Mesenteric fat pad (tissue), 1 donor: ENCODE measurements at places on chromosomes 5 and 9. TPM values are rescaled to one million over a fixed set of nuclear protein-coding genes. Genes with fewer than 3 reads are reported as not detected.

C7 gene
- 326 TPM for total RNA-seq

DDX4 gene
- not detected for total RNA-seq

INSL6 gene
- total RNA-seq = not detected

MYMK gene
- not detected for total RNA-seq

ENTPD2 gene
- total RNA-seq = not detected

TYRP1 gene
- total RNA-seq = not detected

PCSK5 gene
- total RNA-seq = 79.6 TPM

CARD9 gene
- total RNA-seq = 4.3 TPM

PCA3 gene
- not detected for total RNA-seq

PCDHB6 gene
- 0.48 TPM for total RNA-seq

GRCh38 chr9:17614250-17614649 lies 35.4 kb downstream of the SH3GL2 start:
- no peak for DNase-seq

GRCh38 chr5:383066-383465 lies 59.9 kb upstream of the EXOC3 start:
- DNase-seq = no peak

DNA sequence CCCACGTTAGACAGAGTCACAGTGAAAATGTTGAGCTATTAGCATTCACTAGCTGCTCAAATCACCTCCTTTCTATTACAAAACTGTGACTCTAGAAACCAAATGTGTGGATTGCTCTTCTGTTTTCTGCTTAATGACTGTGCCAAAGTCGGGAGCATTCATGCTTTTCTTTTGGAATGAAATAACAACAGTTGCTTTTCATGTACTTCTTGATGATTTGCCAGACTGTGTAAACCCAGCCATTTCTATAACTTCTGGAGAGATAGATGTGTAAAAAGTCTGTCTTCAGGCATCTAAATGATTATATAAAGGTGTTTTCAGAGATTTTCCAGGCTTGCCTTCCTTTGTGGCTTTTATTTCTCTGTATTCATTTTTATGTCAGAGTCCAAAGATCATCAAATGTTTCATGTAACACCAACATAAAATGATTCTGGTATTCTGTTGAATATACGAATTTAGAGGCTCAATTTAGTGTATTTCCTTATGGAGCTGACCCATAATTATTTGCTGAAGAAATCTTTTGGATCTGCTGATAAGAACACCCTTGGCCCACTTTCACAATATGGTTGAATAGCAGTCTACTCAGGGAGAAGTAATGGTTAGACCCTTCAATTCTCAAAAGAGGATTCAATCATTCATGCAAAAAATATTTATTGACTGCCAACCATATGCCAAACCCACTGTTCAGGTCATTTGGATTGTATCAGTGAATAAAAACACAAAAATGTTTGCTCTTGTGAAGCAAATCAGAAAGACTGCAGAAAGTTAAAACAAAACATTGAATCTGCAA lies 581.2 kb downstream of the CDH18 start:
- DNase-seq = no peak

DNA sequence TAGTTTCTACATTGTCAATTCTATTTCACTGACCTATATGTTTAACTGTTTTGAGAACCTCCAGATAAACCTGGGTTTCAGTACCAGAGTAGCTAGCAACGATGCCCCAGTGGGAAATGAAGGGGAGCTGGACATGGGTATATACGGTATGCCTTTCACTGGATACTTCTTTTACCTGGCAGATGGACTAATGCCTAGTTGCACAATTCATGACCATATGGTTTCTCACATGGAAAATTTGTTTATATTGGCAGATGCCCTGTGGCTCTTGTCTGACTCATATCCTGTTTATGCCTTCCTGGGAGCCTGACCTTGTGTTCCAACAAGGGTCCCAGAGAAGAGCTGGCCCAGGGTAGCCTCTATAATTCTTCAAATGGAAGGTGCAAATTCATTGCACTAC lies 144.1 kb downstream of the MAT2B start:
- no peak for DNase-seq

DNA sequence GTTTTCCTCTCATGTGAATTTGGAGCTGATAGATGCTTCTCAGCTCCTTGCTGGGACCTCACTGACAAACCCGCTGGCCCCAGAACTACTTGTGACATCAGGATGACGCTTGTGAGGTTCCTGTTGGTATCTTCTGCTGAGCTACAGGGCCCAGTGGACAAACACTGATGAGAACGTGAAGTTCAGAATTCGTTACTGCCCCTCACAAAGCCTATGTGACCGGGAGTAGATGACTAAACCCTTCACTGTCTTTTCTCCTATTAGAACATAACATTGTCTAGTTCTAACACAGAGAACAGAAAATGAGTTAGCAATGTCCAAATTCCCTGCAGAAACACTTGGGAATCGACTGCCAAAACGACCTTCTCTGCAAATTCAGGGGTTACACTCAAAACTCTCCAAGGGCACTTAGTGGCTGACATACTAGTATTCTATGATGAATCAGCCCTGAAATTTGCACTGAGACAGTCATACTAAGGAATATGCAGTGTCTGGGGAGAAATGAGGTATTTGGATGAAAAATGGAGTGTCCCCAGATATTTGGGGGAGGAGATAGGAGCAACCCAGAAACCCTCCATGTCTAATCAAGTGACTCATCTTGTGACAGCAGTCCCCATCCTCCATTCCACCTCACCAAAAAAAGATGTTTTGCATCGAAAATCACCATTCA lies 143.2 kb upstream of the TRIM32 start:
- no peak for DNase-seq

GRCh38 chr9:112842555-112842954 lies 48.1 kb downstream of the SLC46A2 start:
- no peak for DNase-seq

- no peak for DNase-seq
Measured at GRCh38 chr5:1748845-1749244, 50.8 kb downstream of the MRPL36 start.

DNA sequence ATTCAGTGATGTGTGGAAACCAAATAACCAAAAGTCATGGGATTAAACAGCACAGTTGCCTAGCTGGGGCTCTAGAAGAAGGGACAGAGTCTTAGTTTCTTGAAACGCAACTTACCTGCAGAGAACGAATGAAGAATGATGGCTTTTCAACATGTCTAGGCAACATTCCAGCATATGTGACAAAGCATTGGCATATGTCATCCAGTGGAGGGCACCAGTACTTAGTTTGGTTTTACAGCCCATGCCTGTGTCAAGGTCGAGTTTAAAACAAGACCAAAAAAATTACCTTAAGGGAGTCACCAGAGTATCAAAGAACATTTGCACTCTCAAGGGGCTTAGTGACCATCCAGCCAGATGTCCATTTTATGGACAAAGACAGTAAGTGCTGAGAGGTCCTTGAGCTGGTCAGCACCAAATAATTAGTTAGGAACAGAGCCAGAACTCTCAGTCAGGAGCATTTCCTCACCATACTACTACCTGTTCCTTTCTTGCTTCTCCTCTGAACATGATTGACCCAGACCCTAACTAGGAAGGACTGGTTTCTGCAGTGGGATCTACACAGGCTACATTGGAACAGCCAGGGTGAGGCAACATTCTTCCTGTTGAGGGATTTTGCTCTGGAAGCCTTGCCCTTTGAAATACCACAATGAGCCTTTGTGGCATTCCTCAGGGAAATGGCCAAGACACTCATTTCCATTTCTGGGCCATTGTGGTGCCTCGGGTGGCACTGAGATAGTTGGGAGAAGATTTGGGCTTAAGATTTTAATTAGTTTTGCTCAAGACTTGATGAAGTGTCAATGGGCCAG lies 75.4 kb upstream of the ANKH start:
- no peak for DNase-seq

- no peak for DNase-seq
Measured at GRCh38 chr9:16413509-16414016, 456.9 kb downstream of the BNC2 start.

GRCh38 chr5:167982-168660 lies 23.2 kb upstream of the LRRC14B start:
- peak; percentile 55 for DNase-seq

GRCh38 chr5:107376546-107377276 lies 294.0 kb downstream of the EFNA5 start:
- no peak for DNase-seq

DNA sequence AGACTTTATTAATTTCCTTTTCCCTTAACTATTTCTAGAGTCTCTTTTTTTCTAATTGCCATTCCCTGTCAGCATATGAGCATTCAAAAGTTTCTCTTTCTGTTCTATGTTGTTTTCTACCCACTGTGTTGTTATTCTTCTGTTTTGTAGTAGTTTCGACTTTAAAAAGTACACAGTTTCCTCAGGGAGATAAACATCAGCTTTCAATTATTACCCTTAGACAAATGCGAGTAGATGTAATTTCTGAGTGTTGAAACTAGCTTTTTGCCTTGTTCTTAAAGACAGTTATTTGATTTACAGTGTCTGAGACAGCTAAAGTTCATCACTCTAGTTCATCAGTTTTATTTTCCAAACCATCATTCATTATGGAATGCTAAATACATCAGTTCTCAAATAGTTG lies 19.5 kb downstream of the MTREX start:
- DNase-seq = no peak

DNA sequence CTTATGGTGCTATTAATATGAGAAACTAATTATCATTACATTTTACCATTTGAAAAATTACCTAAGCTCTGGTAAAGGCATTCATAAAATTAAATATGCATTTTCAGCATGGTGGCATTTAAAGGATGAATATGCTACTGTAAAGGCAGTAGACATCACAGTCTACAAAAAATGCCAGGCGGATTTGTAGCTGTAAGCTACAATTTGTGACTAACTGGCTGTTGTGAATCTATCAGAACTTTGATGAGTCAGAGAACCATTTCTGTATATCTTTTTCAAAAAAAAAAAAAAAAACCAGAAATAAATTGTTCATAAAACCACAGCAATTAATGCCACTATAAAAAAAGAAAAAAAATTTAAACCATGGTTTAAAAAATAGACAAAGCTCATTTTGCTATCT lies 186.3 kb downstream of the NFIB start:
- DNase-seq = no peak

- no peak for DNase-seq
Measured at GRCh38 chr5:20611620-20612019, 623.6 kb upstream of the CDH18 start.

GRCh38 chr5:163489745-163490075 lies 15.7 kb upstream of the MAT2B start:
- DNase-seq = no peak

DNA sequence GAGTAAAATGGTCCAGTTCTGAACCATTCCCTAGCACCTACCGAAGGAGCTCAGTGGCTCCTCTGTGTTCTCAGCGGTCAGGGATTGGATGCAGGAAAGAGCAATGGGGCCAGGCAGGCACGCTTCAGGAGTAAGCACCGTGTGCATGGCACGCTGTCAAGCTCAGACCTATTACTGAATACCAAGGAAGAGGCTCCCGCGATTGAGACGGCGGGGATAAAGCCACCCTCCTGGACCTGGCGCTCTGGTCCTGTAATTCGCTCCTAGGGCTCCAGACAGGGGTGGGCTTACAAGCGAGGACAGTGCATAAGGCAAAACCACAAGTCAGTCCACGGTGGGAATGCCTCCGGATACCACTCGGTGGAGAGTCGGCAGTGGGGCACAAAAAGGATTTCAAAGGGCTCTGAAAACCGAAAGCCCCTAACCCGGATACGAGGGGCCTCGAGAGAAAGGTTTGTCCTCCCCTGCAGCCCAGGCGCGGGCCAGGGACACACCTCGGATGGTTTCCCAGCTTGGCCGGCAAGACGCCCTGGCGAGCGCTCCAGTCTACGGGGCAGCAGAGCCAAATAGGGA lies 988 bp downstream of the OXCT1 start:
- DNase-seq = peak; percentile 91

GRCh38 chr5:54251981-54252380 lies 58.4 kb downstream of the ARL15 start:
- DNase-seq = no peak

GRCh38 chr5:80474929-80475328 lies 13.0 kb upstream of the FAM151B start:
- no peak for DNase-seq

DNA sequence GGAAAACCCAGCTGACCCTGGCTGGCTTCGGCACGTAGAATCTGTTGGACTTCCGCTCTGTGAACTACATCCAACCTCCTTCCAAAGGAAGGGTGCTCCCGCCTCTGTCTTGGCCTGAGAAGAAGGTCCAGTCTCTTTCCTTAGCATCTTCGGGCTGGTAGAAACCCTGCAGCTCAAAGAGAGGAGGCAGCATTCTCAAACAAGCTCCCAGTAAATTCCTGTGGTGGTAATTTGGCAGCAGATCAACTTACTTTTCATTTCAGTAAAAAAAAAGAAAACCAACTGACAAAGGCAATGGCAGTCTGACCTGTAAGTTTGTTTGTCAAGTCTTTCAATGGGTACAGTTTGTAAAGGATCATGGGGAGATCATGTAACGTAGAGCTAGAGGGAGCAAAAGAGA lies 176.7 kb downstream of the MED10 start:
- DNase-seq = no peak

DNA sequence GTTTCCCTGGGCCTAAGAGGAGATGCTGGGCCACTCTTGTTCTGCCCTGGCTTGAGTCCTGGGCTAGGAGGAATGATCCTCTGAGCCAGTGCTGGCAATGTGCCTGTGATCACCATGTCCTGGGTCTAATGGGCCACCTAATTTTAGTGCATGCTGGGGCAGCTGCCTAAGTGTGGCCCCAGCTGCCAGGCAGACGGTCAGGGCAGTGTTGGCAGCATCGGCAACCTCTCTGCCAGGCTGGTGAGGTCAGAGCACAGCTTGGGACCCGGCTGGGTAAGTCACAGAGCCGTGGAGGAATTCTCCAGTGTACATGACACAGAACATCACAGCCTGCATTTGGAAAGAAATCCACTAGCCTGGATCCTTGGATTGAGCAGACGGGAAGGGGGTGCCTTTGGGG lies 21.4 kb upstream of the PITX1 start:
- DNase-seq = no peak

GRCh38 chr5:76565009-76565408 lies 58.2 kb downstream of the F2RL2 start:
- no peak for DNase-seq

GRCh38 chr9:89869793-89870580 lies 265.2 kb downstream of the GADD45G start:
- peak; percentile 57 for DNase-seq
